ENCODE measurements at places on chromosomes 12 and 14.

- DNase-seq: no peak
Measured at GRCh38 chr12:26080911-26081310, 43.9 kb downstream of the BHLHE41 start.

DNA sequence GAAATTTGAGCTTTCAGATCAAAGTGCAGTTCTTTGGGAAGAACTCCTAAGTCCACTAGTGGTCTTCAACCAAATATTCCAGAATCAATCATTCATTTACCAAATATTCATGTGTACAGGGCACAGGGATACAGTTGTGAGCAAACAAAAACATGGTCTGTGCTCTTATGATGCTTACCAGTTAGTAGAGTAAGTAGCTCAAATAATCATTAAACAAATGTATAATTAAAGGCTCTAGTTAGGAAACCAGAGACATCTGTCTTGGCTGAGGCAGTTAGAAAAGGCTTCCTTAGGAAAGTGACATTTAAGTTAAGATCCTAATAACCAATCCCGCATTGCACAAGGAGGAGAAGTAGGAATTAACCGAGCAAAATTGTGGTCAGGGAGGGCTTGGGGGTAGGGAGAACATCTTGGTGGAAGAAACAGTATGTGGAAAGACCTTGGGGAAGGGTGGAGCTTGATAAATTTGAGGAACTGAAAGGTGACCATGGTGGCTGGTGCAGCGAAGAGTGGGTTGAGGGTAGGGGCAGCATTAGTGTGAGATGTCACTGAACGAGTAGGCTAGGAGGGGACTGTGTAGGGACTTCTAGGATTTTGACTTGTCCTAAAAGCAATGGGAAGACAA is 40.0 kb downstream of the PEBP1 start:
- DNase-seq: no peak

DNA sequence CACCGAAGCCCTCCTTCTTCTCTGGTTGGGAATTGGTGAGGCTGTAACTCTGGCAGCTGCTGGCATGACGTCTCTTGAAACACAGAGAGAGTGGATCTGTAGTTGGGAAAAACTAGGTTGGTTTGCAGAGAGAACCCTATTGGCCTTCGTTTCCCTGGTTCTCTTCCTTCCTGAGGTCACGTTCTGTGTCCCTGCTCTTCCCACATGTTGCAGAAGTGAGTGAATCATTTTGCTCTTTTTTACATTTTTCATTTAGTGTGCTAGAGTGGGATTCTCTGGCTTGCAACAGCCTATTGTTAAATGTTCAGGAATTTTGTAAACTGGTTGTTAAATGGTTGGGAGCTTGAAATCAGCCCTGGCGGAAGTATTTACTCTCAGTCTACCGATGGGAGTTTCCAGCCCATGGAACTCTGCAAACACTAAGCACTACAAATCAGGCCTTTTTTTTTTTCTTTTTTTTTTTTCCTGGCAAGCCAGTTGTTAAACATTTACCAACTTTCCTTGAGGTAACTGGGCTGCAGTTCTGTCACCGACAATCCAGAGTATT is 26.8 kb upstream of the CKAP4 start:
- DNase-seq: no peak

GRCh38 chr12:94353130-94353529 is 106.5 kb downstream of the CEP83 start:
- DNase-seq: no peak

DNA sequence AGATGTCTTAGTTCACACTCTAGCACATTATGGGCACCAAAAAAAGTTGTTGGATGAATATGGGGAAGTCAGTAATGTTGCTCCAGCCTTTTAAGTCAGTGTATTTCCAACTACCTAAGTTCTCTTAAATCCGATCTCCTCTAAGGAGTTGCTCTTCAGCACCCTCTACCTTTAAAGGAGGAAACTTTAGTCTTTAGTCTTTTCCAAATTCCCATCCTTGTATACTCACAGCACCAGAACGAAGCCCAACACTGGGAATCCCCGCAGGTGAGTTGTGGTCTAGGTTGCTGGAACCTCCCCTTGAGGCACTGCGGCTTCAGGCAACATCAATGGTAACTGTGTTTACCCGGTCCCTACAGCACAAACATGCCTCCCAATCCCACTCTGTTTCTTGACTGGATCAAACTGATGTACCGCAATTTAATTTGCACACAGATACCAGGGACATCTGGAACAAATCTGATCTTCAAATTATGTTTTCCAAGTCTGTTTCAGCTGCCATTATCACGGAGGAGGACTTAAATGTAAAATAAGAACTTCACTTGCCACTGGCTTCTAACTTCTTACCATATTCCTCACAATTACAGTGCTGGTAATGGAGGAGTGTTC is 179.0 kb downstream of the FOXN3 start:
- DNase-seq: no peak

DNA sequence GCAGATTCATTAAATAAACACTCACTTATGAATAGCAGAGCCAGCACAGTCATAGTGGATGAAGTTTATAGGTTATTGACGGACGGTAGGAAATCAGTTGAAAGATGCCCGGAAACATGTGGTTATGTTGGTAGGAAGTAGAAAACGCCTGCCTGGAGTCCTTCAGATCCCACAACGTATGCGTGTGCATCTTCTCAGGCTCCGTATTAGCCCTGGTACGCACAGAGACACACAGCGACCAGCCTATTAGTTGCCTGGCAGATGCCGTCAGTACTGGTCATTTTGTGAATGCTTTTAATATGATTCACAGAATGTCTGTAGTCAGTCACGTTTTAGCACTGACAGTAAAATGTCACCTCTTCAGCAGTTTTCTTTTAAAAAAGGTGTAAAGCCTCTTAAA is 196.4 kb downstream of the RGS6 start:
- DNase-seq: no peak

DNA sequence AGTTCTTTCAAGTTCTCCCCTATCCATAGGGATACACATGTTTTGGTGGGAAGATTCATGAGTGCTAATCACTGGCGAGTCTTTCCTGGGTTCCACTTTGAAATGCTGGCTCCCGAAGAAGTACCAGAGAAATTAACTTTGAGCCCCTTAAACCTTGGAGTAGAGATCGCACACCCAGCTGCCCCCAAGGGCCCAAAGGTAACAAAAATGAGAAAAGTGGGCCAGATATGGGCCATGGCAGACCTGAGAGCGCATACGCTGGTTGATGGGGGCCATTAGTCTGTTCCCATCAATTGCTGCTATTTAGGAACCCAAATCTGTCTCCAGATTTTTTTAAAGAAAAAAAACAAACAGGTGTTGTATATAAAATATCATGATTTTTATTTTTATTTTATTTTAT is 2.1 kb downstream of the GSTZ1 start:
- no peak for DNase-seq

DNA sequence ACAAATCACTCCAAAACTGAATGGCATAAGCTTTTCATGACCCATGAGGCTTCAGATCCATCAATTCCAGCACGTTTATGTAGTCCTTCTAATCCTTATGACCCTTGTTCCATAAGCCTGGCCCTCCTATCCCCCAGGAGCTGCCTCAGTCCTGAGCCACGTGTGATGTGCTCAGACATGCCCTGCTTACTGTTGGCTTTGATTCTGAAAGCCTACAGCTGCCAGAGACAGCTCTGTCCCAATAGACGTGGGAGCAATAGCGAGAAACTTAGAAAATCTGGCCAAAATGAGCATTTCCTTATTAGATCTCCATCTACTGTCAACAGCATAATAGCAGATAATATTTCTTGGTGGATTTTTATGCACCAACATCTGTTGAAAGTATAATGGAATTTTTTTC is 33.2 kb downstream of the DUSP6 start:
- no peak for DNase-seq

DNA sequence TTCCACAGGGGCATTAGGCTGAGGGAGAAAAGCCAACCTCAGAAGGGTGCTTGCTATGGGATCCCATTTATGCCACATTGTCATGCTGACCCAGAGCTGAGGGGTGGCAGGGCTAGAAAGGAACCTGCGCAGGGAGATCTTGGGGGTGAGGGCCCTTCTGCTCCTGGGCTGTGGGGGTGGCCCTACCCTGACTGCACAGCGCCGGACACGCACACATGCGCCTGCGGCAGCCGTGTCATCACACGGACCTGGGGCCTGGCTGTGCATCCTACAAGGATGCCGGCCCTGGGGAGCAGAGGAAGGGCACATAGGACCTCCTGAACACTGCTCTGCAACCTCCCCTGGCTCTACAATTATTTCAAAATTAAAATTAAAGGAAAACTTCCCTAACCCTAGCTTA is 6.9 kb downstream of the CDCA4 start:
- DNase-seq: no peak

- no peak for DNase-seq
Measured at GRCh38 chr14:88463318-88463717, 77.9 kb downstream of the SPATA7 start.

DNA sequence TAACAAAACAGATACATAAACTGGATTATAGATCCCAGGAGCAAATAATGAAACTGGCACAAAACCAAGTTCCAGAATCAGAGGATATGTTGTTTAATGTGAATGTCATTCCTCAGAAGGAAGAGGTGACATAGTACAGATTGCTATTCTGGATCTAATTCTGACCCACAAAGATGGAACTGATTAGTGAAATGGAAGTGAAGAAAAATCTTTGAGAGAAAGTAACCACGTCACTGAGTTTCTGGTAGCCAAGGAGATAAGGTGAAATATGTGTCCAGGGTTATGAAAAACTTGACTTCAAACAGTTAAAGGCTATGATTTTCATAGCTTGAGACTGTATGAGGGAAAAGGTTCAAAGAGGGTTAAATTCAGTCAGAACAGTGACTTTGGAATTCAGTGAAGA is 8.3 kb downstream of the OR10AD1 start:
- DNase-seq: no peak

GRCh38 chr12:13952096-13952495 is 29.3 kb downstream of the GRIN2B start:
- no peak for DNase-seq

DNA sequence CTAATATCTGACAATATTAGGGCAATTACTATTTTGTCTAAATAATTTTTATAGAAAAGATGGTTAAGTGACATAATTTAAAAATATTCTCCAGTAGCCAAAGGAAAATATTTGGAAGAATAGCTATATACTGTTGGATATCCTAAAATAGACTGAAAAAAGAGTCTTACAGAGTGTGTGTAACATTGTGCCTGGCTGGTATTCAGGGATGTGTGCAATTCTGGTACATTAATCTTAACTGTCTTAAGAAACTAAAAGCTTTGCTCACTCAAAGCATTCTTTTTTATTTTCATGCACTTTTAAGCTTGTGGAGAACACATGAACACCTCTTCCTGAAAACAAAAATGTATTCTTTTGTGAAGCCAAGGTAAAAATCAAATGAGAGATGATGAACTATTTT is 10.1 kb upstream of the NR2C1 start:
- DNase-seq: no peak

DNA sequence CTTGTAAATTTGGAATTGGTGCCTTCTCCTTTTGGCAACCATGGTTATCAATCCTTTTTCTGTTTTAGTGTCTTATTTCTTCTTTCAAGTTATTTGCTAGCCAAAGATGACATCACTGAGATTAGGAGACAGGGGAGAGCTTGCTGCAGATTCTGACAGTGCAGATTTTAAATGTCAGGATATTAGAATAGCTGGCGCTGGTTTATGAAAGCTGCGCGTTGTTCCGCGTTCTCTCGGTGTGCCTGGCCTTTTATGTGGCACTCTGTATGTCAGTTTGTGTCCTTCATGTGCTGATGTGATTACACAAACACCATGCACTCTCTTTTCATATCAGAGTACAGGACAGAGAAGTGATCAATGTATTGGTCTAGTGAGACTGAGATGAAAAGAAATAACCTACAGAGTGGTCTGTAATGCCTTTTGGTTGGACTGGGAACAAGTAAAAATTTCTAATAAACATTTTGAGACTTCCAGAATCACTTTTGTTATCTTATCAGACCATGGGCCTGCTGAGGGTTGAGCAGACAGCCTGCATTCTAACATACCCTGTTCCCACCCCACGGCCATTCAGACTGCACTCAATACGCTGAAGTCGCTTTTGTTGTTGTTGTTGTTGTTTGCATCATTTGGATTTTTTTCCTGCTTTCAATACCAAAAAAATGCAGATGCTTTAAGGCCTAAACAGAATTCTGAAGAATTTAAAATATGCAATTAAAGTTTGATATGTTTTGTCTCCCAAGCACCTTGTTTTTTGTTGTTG is 49.7 kb upstream of the TRAF3 start:
- DNase-seq: no peak

DNA sequence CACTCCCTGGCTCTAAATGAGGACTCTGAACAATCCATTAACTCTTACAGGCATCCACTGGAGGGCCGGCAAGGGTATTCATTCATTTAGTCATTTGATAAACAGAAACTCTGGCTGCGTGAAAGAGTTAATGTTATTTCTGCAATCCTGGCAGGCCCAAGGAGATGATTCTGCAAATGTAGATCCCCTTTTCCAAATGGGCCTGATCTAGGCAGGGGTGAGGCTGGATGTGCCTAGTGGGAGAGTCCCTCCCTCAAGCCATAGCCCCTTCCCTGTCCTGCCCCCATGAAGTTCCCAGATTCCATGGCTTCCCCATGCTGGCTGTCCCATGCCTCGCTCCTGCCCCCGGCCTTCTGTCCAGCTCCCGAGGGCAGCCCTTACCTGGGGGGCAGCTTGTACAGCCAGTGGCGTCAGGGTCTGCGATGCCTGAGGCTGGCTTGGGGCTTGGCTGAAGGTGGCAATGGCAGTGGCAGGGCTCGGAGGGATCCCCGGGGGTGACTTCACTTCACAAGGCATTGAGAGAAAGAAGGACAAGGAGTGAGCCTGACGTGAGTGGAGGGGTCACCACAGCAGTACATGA is 18.4 kb downstream of the POU6F1 start:
- DNase-seq: no peak

DNA sequence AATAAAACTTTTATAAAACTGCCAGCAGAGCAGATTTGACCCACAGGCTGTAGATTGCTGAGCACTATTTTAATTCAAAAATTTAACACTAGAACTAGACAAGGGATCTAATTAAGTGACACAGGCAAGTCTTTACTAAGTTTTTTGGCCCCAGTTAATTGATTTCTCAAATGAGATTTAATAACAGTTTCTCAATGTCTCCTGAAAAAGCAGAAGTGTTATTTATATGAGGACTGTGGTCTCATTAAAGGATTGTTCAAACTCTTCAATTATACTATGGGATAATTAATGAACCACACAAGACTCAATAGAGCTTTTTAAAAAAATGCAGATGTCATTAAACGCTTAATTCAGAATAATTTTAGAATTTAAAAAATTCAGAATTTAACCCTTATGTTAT is 1.9 kb downstream of the HEATR5A start:
- no peak for DNase-seq

DNA sequence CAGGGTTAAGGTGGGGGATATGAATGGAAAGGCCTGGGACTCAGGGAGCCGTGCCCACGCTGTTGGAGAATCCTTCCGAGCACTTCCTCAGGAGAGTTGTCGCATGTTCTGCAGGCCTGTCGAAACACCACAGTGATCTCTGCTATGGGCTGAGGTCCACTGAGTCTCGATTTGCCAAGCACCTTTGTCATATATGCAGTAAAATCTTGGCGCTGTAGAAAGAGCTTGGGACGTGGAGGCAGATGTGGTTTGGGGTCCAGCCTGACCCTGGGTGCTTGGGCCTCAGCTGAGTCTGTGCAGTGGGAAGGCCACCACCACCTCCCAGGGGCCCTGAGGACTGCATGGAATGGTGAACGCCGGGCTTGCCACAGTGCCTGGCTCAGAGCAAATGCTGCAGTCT is 32.9 kb downstream of the C14orf132 start:
- DNase-seq: no peak

- DNase-seq: no peak
Measured at GRCh38 chr12:57268264-57268663, 17.3 kb upstream of the STAC3 start.
